ENCODE measurements at places on chromosomes 3 and 15.

DNA sequence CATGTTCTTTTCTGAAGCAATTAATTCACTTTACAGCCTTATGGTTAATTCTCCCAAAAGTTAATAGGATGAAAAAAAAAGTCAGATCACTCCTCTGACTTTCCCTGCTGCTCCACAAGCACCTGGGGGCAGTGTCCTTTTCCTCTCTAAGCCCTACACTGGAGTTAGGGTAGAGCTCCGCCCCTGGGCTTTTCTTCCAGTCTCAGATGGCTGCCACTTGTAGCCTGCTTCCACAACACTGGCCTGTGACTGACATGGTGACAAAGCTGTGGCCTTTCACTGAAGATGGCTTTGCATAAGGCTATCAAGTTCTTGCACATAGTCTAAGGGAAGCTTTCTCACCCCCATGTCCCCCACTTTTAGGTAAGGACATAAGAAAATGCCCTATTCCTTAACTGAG, 1.3 kb upstream of the MON1A start:
- no peak for DNase-seq

DNA sequence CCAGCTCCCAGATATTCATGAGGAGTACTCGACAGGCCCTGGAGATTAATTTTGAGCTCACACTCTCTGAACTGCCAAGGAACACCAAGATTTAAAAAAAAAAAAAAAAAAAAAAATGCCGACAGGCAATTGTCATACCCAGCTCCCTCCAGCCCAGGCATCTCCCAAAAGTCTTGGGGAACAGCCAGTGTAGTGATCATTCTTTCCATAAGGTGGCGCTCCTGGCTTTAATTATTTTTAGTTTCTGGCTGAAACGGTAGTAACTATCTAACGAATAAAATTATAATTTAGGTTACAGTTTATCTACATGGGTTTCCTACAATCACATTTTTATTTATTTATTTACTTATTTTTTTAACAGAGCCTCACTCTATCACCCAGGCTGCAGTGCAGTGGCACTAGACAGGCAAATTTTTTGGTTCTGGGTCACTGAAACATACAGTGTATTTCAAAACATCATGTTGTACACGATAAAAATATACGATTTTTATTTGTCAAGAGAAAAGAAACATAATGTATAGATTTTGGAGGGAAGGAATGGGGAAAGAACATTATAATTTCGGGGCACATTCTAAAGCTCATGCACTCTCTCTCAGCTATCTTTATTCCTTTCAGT, 157.3 kb downstream of the ADAMTS9 start:
- DNase-seq = no peak

- DNase-seq = no peak
These were observed 10.1 kb downstream of the DHX36 start for GRCh38 chr3:154314152-154314551.

GRCh38 chr3:140470962-140471361, 206.9 kb upstream of the TRIM42 start:
- DNase-seq = no peak

DNA sequence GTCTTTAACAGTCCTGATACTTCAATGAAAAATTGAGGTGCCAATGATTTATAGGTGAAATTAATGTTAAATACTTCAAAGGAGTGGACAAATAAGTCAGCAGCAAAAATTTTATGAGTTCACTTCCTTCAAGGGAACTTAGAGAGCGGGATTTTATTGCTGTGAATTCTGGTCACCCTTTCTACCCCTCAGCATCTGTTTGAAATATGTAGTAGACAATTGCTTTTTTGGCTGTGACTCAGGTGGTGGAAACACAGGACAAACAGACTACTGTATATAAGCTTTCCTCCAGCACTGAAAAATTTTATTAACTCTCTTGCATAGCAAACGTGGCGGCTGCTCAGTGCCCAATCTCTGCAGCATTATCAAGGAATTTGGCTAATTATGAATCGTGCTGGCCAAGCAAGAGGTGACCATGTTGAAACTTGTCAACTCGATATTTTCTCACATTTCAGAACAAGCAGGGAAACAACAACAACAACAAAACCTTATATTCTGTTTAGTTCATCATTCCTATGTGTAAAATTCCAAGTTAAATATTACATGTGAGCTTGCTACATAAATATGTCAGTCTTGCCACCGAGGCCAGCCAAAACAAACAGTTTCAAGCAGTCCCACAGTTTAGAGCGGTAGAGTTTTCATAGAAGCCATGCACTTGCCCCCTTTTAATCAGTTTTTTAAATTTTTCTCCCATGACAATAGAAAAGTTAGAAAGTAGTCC, 420.2 kb downstream of the FOXP1 start:
- no peak for DNase-seq

DNA sequence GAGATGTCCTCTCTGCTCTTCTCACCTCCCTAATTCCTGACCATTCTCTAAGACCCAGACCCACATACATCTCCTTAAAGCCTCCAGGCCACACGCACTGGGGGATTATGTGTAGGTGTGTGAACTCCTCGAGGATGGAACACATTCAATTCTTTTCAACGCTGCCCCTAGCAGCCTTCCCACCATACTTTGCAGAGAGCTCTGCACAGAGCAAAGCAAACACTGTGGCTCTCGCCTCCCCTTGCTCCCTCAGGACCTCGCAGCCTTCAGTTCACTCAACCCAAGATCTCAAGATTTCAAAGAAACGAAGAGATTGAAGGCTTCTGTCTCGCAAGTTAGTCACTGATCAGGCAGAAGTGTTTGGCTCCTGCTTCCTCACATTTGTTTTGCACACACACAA, 6.0 kb downstream of the ACTC1 start:
- DNase-seq = no peak

GRCh38 chr3:149151843-149152242, 22.4 kb downstream of the HPS3 start:
- DNase-seq = no peak

DNA sequence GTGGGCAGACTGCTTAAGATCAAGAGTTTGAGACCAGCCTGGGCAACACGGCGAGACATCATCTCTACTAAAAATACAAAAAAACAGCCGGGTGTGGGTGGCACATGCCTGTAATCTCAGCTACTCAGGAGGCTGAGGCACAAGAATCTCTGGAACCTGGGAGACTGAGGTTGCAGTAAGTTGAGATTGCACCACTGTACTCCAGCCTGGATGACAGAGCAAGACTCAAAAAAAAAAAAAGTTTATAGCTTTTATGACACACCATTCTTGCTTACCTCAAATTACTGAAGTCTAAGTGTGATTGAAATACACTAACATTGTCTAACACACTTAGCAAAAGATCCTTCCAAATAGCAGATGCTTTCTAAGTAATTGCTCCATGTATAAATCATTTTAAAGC, 207.6 kb downstream of the STAG1 start:
- DNase-seq = no peak

- DNase-seq = no peak
These were observed 8.9 kb downstream of the DLEC1 start for GRCh38 chr3:38047896-38048295.

DNA sequence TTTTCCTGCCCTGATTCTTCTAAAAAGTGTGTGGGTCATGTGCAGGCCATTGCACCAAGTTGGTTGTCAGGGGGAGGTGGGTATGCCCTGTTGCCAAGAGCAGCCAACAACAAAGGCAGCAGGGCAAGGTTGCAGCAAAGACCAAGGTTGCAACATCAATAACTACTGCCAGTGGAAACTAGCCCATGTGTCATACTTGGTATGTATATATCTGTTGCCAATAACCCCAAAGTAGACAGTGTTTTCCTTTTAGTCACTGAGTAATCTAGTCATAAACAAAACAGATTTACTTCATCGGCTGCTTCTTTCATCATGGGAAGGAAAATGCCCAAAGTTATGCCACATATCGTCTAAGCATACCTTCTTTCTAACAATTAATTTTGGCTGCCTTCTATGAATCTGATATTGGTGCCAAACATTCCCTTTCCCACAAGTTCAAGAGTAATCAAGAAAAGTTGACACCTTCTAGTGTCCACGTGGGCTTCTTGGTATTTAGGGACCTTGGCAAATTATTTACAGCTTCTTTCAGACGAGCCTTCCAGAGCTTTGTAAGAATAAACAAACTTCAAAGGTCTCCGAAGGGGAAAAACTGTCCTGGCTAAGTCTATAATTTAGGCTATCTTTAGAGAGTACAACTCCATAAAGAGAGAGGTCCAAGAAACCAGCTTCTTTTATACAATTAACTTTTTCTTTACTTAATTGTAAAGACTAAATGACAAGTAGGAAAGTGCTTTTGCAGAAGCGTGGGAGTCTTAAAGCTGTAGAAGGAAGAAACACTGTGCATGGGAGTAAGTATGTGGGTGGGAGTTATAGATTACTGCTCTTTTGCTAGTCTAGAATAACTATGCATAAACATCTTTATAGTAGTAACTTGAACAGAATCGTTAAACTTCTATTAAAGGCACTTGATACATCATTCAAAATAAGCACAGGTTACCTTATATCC, 10.0 kb upstream of the MBNL1 start:
- DNase-seq = no peak
